ENCODE measurements at places on chromosomes 5 and 9.

DNA sequence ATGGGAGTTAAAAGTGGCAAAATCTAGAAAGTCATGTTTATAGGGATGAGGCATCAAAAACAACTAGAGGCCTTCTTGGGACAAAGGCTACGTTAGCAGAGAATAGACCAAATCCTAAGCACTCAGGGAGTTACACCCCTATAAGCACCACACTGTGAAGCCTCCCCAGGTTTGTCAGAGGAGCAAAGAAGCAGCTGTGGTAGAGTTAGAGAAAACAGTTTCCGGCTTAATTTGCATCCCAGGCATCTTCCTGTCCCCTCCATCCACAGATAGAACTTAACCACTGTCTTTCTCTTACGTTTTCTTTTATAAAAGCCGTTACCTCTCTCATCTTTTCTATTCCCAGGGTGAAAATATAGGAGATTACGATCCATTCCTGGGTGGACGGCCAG is 188.6 kb upstream of the KLF9 start:
- no peak for DNase-seq

- no peak for DNase-seq
These were observed 758 bp upstream of the PDCD1LG2 start for GRCh38 chr9:5509573-5509972.

DNA sequence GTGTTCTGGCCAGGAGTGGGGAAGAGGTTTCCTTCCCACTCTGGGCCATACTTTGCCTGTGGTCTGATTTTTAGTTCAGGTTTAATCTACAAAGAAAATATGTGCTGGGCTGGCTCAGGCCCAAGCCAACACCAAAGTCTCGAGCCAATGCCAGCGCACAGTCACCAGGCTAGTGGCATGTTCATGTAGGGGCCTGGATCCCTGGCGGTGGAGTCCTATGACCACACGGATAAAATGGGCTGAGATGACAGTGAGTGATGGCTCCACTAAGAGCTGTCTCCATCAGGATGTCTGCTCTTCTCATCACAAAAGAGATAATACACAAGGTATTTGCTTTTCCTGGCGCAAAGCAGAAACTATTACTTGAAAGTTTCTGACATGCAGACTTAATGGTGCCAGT is 92.9 kb upstream of the PTPN3 start:
- DNase-seq: no peak

GRCh38 chr5:34564710-34565235 is 91.4 kb upstream of the RAI14 start:
- DNase-seq: no peak

- no peak for DNase-seq
These were observed 88.7 kb downstream of the RXRA start for GRCh38 chr9:134414900-134415425.

GRCh38 chr5:128212191-128212806 is 128.7 kb downstream of the SLC12A2 start:
- no peak for DNase-seq

GRCh38 chr5:90530736-90531487 is 1.5 kb upstream of the LYSMD3 start:
- no peak for DNase-seq

- DNase-seq: no peak
These were observed 54.2 kb downstream of the FNBP1 start for GRCh38 chr9:129988607-129989361.
